ENCODE measurements at places on chromosomes 7 and 10. TPM values are rescaled to one million over a fixed set of nuclear protein-coding genes. Genes with fewer than 3 reads are reported as not detected.

- DNase-seq = no peak
Measured at GRCh38 chr10:18290651-18291313, 150.6 kb downstream of the CACNB2 start.

DNA sequence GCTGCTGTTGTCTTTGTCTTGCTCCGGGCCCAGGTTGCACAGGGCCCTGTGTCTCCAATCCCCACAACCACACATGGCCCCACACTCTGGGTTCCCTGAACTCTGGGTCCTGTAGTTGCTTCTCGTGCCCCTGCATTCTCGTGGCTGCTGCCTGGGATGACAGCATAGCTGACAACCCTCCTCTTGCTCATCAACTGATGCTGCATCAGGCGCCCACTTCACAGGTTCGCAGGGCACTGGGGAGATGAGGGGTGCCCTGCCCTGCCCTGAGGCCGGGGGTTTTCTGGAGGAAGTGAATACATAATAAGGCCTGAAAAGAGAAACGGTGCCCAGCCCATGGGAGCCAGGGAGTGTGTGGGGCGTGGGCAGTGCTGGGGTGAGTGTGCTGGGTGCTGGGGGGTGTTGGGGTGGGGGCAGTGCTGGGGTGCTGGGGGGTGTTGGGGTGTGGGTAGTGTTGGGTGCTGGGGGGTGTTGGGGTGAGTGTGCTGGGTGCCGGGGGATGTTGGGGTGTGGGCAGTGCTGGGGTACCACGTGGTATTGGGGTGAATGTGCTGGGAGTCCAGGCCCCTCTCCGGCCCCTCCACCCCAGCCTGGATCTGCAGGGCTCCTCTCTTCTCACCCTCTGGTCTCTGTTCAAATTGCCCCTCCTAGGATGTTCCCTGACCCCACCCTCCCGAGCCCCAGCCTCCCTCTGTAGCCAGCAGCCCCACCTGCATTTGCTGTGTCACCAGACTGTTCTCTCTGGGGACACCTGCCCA is 2.0 kb upstream of the MTG1 start:
- no peak for DNase-seq

DNA sequence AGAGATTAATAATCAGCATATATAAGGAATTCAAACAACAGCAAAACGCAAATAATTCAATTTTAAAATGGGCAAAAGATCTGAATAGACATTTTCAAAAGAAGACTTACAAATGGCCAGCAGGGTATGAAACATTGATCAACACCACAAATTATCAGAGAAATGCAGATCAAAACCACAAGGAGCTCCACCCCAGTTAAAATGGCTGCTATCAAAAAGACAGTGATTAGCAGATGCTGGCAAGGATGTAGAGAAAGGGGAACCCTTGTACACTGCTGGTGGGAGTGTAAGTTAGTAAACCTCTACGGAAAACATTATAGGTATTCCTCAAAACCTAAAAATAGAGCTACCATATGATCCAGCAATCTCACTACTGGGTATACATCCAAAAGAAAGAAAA is 128.0 kb upstream of the CACUL1 start:
- no peak for DNase-seq

DNA sequence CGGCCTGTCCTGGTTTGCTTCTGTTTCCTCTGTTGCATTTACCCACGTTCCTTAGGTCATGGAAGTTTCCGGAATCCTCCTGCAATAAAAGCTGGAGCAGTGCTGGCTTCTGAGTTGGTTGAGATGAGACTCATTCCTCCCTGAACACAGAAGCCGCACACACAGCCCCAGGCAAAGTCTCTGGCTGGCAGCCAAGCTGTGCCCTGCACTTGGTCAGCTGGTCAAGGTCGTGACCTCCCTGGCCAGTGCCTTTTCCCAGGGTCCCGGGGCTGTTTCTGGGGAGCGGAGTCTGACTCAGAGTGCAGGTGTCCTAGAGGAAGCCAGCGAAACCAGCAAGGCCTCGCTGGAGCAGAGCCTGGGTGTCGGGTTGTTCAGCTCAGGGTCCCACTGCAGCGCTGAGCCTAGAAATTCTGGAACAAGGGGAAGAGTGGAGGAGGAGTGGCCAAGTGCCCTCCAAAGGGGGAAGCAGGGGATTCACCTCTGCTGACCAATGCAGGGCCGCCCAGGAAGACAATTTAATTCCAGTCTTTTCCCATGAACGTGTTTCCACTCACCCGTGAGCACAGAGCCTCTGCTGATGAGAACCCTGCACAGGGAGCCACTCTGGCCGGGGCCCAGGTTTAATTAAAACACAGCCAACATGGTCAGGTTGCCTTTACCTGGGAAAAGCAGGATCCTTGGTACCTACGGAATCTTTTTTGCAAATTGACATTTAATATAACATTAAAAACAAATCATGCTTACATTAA is 245.5 kb upstream of the PPP2R2D start:
- DNase-seq = no peak

GRCh38 chr10:3749600-3749999 is 35.4 kb downstream of the KLF6 start:
- DNase-seq = no peak

- no peak for DNase-seq
Measured at GRCh38 chr10:19847321-19847720, 31.1 kb downstream of the PLXDC2 start.

The ANKRD30A gene
- total RNA-seq = not detected

The UCN3 gene
- not detected for total RNA-seq

DNA sequence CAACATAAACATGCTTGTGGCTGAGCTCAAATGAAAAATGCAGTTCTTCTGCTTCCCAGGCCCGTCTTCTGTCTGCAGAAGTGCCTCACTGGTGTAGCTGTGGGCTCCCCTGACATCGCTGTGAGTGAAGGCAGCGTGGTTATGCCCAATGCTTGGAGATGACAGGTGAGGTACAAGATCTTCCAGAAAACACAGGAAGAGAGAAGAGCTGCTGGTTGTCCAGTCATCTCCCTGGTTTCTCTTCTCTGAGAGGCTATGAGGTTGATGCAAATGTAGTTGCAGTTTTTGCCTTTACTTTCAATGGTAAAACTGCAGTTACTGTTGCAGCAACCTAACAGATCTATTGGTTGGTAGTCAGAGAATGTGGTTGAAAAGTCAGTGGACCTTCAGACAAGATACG is 223.6 kb downstream of the GATA3 start:
- DNase-seq = no peak

- no peak for DNase-seq
Measured at GRCh38 chr7:38410056-38410455, 136.6 kb upstream of the TARP start.

- DNase-seq = no peak
Measured at GRCh38 chr7:28550580-28551186, 138.4 kb downstream of the CREB5 start.

Measured in left ventricle myocardium inferior (tissue), 1 donor.